ENCODE measurements at places on chromosomes 7 and 10.
A peak's percentile ranks its signal among the peaks of the same experiment; 100 is the strongest.

- DNase-seq, result no peak
- no peaks in the 10 kb centered on the region for H3K36me3 ChIP-seq
- no peak overlapping the region for H3K27ac ChIP-seq
- H3K4me1 ChIP-seq, result peaks cover 10% of the 10 kb centered on the region
- H3K4me3 ChIP-seq, result no peak overlapping the region
- peaks cover 14% of the 10 kb centered on the region for H3K27me3 ChIP-seq
Observed at GRCh38 chr10:47326927-47327330, 4.7 kb downstream of the GDF2 start.

- H3K27ac ChIP-seq, result peak overlapping the region; percentile 90
- H3K27me3 ChIP-seq, result no peaks in the 10 kb centered on the region
- peaks cover 39% of the 10 kb centered on the region for H3K36me3 ChIP-seq
- no peak overlapping the region for H3K4me3 ChIP-seq
Observed at GRCh38 chr7:36601601-36602000, 122.7 kb downstream of the AOAH start.

- H3K36me3 ChIP-seq, result peaks cover 12% of the 10 kb centered on the region
- peaks cover 25% of the 10 kb centered on the region for H3K4me1 ChIP-seq
- H3K27me3 ChIP-seq, result peaks cover 44% of the 10 kb centered on the region
- DNase-seq, result no peak
- H3K27ac ChIP-seq, result no peak overlapping the region
Observed at GRCh38 chr10:3195286-3195685, 22.7 kb upstream of the PITRM1 start.

DNA sequence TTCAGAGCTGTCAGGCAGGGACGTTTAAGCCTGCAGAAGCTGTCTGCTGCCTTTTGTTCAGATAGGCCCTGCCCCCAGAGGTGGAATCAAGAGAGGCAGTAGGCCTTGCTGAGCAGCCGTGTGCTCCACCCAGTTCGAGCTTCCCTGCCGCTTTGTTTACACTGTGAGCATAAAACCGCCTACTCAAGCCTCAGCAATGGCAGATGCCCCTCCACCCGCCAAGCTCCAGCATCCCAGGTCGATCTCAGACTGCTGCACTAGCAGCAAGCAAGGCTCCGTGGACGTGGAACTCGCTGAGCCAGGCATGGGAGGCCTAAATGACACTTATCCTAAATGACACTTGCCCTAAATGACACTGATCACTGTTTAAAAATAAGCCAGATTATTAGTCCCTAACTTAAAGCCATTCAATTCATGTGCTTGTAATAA, 6.8 kb upstream of the ASB15 start:
- DNase-seq, result no peak
- H3K4me1 ChIP-seq, result no peaks in the 10 kb centered on the region
- no peak overlapping the region for H3K27ac ChIP-seq

GRCh38 chr10:124882313-124882712, 59.6 kb upstream of the ZRANB1 start:
- no peak for DNase-seq
- peaks cover 25% of the 10 kb centered on the region for H3K27me3 ChIP-seq
- no peak overlapping the region for H3K4me3 ChIP-seq
- H3K27ac ChIP-seq, result no peak overlapping the region
- H3K4me1 ChIP-seq, result no peaks in the 10 kb centered on the region
- no peaks in the 10 kb centered on the region for H3K36me3 ChIP-seq

DNA sequence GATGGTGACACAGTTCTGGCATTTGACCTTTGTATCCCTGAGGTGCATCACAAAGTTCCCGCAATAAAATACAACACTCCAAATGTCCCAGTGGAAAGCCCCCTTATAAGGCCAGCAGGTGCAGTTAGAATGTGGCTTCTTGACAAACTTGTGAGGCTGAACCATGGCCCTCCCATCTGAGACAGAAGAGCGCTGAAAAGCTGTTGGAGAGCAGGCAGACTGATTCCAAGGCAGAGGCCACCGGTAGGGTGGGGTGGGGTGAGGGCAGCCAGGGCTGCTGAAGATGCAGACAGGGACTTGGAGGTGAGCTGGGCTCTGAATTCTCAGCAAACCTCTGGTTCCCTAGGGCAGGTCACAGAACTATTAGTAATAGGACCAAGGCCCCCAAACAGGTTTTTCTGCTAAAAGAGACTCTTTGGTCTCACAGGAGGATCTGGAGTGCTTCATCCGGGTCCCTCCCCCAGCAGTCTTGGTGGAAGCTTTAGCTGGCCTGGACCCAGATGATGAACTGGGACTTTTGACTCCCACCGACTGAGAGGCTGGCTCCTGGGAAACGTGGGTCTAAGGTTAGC, 15.6 kb upstream of the CHST3 start:
- H3K36me3 ChIP-seq, result no peaks in the 10 kb centered on the region
- no peaks in the 10 kb centered on the region for H3K27me3 ChIP-seq
- no peak overlapping the region for H3K27ac ChIP-seq
- H3K4me3 ChIP-seq, result no peak overlapping the region

DNA sequence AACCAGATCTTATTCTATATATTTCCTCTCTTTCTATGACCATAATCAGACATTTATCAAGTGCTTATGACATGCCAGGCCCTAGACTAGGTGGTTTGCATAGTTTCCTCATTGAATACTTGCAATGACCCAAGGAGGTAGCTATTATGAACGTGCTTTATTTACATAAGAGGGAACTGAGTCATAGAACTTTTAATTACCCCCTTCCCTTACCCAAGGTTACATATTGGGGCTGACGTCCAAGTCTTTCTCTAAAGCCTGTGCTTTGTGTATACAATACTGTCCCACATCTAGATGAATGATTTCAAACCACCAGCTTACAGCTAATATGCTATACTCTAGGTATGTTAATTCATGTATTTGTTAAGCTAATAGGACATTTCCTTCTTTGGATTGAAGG, 91.9 kb upstream of the NPY start:
- no peak for DNase-seq
- no peaks in the 10 kb centered on the region for H3K36me3 ChIP-seq
- H3K4me3 ChIP-seq, result no peak overlapping the region
- H3K27me3 ChIP-seq, result peaks cover 31% of the 10 kb centered on the region

DNA sequence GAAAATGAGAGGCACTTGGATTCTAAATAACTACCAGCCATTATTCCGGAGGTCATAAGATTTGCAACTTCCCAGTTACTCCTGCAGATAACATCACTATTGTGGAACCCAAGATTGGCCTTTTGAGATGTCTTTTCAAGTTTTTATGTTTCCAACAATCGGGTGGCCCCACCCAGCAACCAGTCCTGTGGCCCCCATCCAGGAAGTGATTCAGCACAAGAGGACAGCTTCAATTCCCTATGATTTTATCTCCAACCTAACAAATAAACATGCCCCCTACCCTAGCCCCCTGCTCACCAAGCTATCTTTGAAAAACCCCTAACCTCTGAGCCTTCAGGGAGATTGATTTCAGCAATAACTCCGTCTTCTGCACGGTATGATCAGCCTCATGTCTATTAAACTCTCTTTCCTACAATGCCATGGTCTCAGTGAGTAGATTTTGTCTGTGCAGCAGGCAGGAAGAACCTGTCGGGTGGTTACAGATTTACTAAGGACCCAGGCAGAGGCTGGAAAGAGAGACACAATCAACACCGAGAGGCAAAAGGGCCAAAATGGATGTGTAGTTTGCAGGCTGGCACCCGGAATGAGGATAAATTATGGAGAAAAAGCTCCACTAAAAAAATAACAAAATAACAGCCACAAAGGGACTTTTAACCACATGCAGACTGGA, 83.9 kb upstream of the UNC5B start:
- no peak for DNase-seq
- no peak overlapping the region for H3K27ac ChIP-seq
- H3K36me3 ChIP-seq, result no peaks in the 10 kb centered on the region
- H3K27me3 ChIP-seq, result peaks cover 61% of the 10 kb centered on the region
- no peak overlapping the region for H3K4me3 ChIP-seq

DNA sequence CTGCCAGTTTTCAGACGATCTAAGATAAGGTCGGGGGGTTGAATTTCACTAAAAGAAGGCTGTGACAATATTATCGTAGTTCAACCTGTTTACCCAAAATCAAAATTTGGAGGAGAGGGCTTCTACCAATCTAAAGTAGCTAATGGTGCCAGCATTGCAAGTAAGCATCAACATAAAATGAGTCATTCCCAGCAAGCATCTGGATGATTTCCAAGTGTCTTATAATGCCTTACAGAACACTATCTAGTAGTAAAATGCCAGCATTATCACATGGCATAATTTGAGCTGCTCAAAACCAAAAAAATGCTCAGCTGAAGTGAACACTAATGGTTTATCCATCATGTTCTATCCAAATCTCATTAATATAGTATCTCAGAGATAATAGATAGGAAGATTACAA, 1193.9 kb downstream of the DNAJB9 start:
- H3K4me3 ChIP-seq, result no peak overlapping the region
- no peak for DNase-seq
- H3K27me3 ChIP-seq, result no peaks in the 10 kb centered on the region
- no peaks in the 10 kb centered on the region for H3K4me1 ChIP-seq

DNA sequence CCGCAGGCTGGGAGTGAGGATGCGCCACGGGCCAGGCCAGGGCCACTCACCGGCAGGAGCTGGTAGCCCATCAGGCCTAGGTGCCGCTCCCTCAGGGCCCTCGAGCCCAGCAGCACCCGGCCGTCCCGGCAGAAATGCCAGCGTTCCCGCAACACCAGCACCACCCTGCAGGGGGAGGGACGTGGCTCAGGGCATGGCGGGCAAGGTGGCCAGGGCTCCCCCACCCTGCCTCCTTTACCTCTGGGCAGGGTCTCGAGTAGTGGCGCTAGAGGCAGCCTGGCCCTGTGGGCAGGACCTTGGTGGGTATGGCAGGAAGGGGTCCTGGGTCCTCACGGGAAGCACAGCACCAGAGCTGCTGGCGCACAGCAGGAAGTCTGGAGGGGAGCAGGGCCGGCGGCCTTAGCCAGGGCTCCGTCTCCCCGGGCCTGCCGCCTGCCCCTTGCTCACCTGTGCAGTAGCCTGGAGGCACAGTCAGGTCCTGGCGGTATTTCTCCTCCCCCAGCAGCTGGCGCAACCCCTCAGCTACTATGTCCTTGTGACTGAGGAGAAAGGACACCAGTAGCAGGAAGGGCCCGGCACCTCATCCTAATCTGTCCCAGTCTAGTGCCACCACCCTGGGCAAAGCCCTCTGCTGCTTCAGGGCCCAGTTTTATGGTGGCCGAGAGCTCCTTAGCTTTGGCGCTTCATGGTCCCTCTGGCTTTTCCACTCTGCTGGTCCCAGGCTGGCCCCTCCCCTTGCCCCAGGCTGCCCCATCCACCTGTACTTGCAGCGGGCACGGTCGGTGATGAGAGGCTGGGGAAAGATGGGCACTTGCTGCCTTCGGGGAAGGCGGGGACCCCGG, 3.5 kb downstream of the FASTK start:
- no peak overlapping the region for H3K4me3 ChIP-seq
- no peaks in the 10 kb centered on the region for H3K27me3 ChIP-seq
- no peak for DNase-seq
- peaks cover 29% of the 10 kb centered on the region for H3K36me3 ChIP-seq
- no peak overlapping the region for H3K27ac ChIP-seq
- peaks cover 14% of the 10 kb centered on the region for H3K4me1 ChIP-seq

GRCh38 chr10:74415146-74415839, 264.3 kb downstream of the ADK start:
- H3K27me3 ChIP-seq, result no peaks in the 10 kb centered on the region
- DNase-seq, result no peak
- H3K27ac ChIP-seq, result no peak overlapping the region
- H3K4me3 ChIP-seq, result no peak overlapping the region
- H3K4me1 ChIP-seq, result no peaks in the 10 kb centered on the region

DNA sequence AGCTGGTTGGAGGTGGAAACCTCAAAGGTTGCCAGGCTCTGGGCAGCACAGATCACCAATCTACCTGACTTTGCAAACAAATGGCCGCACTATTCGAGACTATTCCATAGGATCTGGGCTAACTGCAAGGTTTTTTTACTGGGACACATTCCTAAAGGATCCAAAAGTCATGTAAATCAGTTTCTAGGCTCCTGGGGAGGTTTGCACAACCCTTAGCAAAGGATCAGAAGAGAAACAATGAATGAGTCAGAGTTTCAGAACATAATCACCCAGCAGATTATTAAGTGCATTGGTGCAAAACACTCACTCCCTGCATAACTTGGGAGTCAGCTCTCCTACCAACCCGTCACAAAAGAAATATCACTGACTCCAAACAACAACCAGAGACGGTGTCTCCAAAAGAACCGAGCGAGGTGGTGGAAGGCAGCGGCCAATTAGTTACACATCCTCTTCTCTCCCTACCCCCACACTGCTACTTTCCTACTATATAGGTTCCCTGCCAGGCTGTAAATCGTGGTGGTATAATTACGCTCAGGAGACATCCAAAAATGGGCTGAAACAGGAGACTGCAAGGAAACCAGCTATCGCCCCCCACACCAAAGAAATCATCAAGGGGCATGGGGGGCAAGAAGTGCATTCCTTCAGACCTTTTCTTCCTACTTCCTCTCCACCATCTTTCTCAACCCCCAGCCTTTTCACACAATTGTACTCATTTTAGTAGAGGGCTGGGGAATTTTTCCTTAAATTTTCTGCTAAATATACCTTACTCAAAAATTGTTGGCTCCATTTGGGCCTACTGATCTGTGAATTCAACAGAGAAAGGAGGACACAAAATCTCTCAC, 3.2 kb downstream of the UBE2H start:
- peaks cover 12% of the 10 kb centered on the region for H3K4me1 ChIP-seq
- DNase-seq, result no peak
- H3K4me3 ChIP-seq, result no peak overlapping the region
- no peak overlapping the region for H3K27ac ChIP-seq

- H3K27ac ChIP-seq, result no peak overlapping the region
- no peaks in the 10 kb centered on the region for H3K27me3 ChIP-seq
- H3K36me3 ChIP-seq, result no peaks in the 10 kb centered on the region
- no peak overlapping the region for H3K4me3 ChIP-seq
- no peaks in the 10 kb centered on the region for H3K4me1 ChIP-seq
Observed at GRCh38 chr10:47412177-47412730, 28.2 kb upstream of the ZNF488 start.

- H3K4me3 ChIP-seq, result no peak overlapping the region
- no peaks in the 10 kb centered on the region for H3K4me1 ChIP-seq
- no peak for DNase-seq
- H3K36me3 ChIP-seq, result peaks cover 3% of the 10 kb centered on the region
- peak overlapping the region; percentile 73 for H3K27ac ChIP-seq
Observed at GRCh38 chr10:132364594-132364970, 32.4 kb upstream of the PWWP2B start.

GRCh38 chr7:134071355-134072331, 55.5 kb upstream of the LRGUK start:
- no peaks in the 10 kb centered on the region for H3K27me3 ChIP-seq
- H3K36me3 ChIP-seq, result no peaks in the 10 kb centered on the region
- H3K27ac ChIP-seq, result peak overlapping the region; percentile 25

DNA sequence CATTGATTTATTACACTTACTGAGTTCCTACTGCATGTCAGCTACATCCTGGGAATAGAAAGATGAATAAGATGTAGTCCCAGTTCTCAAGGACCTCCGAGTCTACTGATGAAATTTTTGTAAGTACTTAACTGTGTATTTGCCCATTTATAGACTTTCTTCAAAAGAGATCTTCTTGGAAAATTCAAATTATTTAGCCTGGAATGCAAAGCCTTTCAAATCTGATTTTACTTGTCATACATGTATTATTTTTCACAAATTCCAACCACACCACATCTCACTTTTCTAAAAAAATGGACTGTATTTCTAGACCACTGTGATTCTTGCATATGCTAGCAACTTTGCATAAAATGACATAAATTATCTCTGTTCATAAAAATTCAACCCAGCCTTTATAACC, 581.3 kb downstream of the ATRNL1 start:
- H3K36me3 ChIP-seq, result no peaks in the 10 kb centered on the region
- DNase-seq, result no peak
- no peaks in the 10 kb centered on the region for H3K27me3 ChIP-seq
- H3K4me1 ChIP-seq, result no peaks in the 10 kb centered on the region

Measured in effector memory CD8-positive, alpha-beta T cell (primary cell).